ENCODE measurements at places on chromosomes 12 and 14. TPM values are rescaled to one million over a fixed set of nuclear protein-coding genes. Genes with fewer than 3 reads are reported as not detected.

The SSTR1 gene
- not detected for total RNA-seq

The ERP27 gene
- total RNA-seq: 5.4 TPM

The DLGAP5 gene
- 116 TPM for total RNA-seq

The ZDHHC22 gene
- total RNA-seq: not detected

DNA sequence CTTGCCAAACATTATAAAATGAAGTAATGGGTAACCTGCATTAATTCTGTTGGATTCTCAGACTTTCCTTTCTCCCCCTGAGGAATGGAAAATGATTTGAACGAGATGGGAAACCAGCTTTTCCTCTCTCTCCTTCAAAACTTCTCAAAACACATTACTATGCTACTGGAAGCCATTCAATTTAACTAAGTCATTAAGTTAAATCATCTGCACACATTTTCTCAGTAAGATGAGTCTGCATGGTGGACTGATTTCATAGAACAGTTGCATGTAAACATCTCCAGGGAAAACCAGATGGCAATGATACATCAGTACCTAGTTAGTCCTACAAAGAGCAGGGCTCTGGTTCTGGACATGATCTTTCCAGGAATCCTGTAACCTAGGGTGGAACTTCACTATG, 59.9 kb downstream of the BMP4 start:
- no peaks in the 10 kb centered on the region for H3K27me3 ChIP-seq
- DNase-seq: no peak
- no peak overlapping the region for H3K27ac ChIP-seq
- H3K4me1 ChIP-seq: peaks cover 9% of the 10 kb centered on the region
- no peaks in the 10 kb centered on the region for H3K36me3 ChIP-seq

DNA sequence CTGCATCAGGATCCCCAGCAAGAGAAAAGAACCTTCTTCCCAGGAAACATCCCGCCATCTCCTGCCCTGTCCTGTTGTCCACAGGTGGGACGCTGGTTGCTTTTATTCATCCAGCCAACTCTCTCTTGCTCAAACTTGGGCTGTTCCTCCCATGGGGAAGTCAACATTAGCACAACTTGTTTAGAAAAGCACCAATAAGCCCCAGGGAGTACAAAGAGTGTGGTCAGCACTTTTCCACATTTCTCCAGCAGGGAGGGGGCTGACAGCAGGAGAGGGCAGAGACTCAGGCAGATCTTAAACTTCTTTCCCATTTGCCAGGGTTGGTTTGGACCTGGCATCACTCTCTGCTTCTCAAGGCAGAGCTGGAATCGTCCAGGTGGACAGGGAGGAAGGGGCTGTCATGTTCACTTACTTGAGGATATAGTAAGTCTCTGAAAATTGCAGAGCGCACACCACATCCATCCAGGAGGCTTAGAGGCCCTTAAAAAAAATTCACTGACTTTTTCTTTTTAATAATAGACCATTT, 74.9 kb downstream of the RBM19 start:
- no peak for DNase-seq
- H3K4me1 ChIP-seq: no peaks in the 10 kb centered on the region
- H3K27ac ChIP-seq: no peak overlapping the region
- H3K36me3 ChIP-seq: no peaks in the 10 kb centered on the region

- H3K27me3 ChIP-seq: no peaks in the 10 kb centered on the region
- H3K27ac ChIP-seq: no peak overlapping the region
- no peak overlapping the region for H3K4me3 ChIP-seq
- no peak for DNase-seq
- no peaks in the 10 kb centered on the region for H3K36me3 ChIP-seq
- H3K4me1 ChIP-seq: no peaks in the 10 kb centered on the region
Observed at GRCh38 chr12:23684121-23684520, 265.3 kb downstream of the SOX5 start.

GRCh38 chr14:52706286-52706685, 714 bp upstream of the PSMC6 start:
- peaks cover 28% of the 10 kb centered on the region for H3K36me3 ChIP-seq
- H3K4me1 ChIP-seq: peaks cover 46% of the 10 kb centered on the region
- H3K27ac ChIP-seq: peak overlapping the region; percentile 89
- no peaks in the 10 kb centered on the region for H3K27me3 ChIP-seq
- H3K4me3 ChIP-seq: peak overlapping the region; percentile 99
- peak; percentile 74 for DNase-seq
